ENCODE measurements at places on chromosomes 5 and 9.

DNA sequence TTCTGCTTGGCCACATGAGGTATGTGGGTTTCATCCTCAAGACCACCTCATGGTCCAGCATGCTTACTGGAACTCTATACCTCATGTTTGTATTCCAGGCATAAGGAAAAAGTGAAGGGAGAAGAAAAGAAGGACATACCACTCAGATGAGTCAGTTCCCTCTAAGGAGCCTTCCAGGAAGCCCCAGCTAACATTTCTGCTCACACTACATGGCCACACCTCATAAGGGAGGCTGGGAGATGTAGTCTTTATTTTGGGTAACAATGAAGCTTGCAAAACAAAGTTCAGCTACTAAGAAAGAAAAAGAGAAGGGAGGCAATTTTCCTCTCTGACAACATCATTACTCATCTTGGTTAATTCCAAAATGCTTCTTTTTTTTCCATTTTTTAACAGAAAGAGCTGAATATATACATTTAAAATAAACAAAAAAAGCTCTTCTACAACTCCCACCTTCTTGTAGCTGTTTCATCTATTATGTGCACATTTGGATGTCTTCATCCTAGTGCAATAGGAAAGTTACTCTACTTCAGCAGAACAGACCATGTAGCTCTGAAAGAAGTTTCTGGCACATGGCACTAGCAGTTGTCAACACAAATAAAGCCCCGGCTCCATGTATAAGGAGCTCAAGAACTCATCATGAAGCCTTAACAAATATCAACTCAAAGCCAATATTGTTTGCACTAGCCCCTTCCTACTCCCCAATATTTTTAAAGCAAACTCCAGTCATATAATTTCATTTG is 123.6 kb upstream of the CCDC112 start:
- peak; percentile 78 for DNase-seq

DNA sequence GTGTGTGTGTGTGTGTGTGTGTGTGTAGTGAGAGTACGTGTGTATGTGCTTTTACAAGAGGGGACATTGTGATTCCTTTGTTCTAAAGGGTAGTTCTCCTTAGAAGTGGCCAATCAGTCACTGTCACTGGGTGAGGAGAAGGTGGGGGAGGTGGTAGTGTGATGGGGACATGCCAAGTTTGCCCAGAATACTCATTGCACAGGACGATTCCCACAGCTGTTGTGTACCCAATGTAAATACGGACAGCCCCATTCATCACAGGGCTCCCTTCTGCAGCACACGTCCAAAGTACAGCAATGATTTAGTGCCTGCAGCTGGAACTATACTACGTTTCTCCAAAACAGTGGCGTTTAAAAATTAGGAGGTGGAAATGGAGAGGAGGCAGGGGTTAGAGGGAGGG is 287.8 kb downstream of the TLR4 start:
- no peak for DNase-seq

GRCh38 chr9:35945341-35946018 is 12.5 kb downstream of the OR2S2 start:
- DNase-seq = peak; percentile 64

GRCh38 chr9:86734771-86735170 is 212.5 kb downstream of the GAS1 start:
- peak; percentile 66 for DNase-seq

DNA sequence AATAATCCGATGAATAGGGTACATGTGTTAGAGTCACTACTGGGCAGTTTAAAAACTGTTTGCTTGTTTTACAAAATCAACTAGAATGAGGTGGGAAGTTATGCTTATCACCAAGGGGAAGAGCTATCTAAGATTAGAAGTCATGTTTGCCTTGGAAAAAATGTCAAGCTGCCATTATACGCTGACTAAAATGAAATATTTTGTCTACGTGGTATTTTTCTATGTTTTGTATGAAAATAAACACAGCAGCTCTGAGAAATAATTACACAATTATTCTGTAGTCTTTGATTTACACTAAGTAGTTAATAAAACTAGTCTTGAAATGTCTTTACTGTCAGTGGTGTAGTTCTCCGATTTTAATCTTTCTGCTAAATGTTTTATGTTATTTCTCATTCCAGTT is 241.9 kb upstream of the TARS1 start:
- no peak for DNase-seq

- DNase-seq = no peak
Observed at GRCh38 chr9:121085661-121086060, 10.9 kb downstream of the CNTRL start.

DNA sequence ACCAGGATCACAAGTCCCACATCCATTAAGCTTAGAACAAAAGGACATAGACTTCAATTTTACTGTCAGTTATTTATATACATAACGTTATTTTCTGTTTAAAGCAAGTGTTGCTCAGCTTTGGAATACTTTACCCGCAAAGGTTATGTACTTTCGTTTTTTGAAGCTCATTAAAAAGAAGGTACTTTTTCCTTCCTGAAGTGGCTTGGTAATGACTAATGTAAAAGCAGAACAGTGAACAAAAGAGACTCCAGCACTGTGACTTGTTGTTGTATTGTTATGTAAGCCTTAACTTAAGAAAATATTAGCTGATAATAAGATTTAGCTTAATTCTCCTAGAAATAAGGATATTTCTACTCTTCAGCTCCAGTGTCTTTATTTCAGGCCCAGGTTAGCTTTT is 97.3 kb upstream of the SLCO6A1 start:
- no peak for DNase-seq

GRCh38 chr5:160460377-160461049 is 38.9 kb downstream of the PTTG1 start:
- no peak for DNase-seq

- DNase-seq = no peak
Observed at GRCh38 chr5:78341440-78341839, 19.0 kb upstream of the SCAMP1 start.

DNA sequence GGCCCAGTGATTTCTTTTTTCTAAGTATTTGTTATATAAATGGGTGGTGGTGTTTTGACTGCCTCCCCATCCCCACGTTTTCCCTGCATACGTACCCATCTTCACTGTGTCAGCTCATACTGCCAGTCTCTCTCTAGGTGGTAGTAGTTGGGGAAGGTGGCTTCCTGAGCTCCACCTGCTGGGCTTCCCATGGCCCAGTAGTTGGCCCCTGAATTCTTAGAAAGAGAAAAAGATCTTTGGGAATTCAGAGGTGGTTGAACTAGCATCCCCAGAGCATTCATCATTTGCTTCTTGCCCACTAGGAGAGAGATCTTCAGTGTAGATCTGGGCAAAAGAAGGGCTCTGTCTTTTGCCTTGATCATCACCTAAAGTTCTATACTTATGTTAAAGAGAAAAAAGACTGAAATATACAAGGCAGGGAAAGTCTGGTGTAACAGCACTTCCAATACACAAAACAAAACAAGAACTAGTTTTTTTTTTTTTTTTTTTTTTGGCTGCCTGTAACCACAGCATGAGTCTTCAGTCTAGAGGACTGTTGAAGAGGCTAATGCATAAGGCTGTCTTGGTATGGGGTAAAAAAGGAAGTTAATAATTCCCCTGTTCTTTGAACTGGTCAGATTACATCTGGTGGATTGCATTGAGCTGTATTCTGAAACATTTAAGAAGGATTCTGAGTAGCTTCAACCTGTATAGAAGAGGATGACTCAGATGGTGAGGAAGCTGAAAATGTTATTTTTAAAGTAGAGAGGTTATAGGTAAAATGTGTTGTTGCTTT is 128.7 kb downstream of the ATG10 start:
- DNase-seq = no peak

- peak; percentile 97 for DNase-seq
Observed at GRCh38 chr9:136482793-136483588, at the start of gene SEC16A. TSS of gene SEC16A (minus strand) at chr9:136483040. CDS start at chr9:136477615, 5,425 bp downstream.

- DNase-seq = peak; percentile 32
Observed at GRCh38 chr5:160269017-160269416, 39.7 kb downstream of the FABP6 start.

All from GM04504 (cell line).